HEK293T (cell line): ENCODE measurements at places on chromosomes 1 and 21.

GRCh38 chr1:244436336-244437085, 15.2 kb downstream of the ADSS2 start:
- no peak for DNase-seq

GRCh38 chr1:55575571-55576279, 360.6 kb upstream of the USP24 start:
- DNase-seq: no peak

- DNase-seq: no peak
These were observed 36.9 kb downstream of the NSL1 start for GRCh38 chr1:212754680-212755079.

- no peak for DNase-seq
These were observed 75.2 kb upstream of the CD1D start for GRCh38 chr1:158105352-158106095.

DNA sequence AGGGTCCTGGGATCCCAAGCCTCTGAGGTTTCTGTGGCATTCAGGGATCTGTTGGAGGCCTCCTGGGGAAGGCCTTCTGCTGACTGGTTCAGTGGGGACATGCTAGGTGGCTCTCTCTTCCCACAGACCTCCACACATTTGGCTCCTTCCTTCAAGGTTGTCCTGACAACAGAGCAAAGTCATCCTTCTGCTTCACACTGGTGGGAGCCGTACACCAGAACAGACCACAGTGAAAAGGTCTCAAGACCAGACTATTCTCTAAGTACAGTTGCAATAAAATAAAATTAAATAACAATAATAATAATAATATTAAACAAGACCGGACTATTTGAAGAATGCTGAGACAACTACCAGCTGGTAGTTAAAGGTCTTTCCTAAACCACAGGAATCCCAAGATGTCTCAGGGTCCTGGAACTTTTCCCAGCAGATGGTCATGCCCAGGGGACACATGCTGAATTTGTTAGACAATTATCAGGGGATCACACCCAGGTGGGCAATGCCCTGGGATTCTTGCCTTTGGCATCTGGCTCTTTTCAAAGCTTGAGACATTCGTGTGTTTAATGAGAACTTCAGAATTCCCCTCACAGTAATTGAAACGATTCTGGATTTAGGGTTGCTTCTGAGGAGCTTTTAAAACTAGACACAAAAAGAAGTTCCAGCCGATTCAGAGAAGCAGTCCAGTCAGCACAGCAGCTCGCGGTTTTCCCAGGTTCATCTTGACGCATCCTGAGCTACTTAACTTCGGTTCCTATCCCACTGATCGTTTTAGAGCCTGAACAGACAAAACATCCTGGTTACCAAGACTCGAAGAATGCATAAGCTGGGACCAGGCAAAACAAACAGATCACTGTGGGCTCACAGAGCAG, 22.9 kb downstream of the HTR1D start:
- no peak for DNase-seq

- DNase-seq: no peak
These were observed 114.1 kb downstream of the SIM2 start for GRCh38 chr21:36813052-36813451.

DNA sequence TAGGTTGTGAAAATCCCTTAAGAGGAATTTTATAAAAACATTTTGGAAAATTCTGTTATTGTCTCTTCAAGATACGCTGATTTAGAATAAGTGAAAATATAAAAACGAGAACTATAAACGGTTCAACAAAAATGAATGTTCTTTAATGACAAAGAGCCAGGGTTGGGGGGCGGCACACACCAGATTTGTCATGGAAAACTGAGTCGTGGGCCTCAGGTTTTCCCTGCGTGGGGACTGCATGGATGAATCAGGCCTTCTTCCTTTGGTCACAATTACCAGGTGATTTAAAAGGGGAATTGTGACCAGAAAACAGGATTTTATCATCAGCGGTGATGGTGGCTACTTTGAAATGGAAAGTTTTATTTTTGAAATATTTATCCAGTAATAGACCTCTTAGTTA, 8.6 kb downstream of the LHX4 start:
- no peak for DNase-seq

GRCh38 chr1:215128504-215128903, 46.0 kb downstream of the KCNK2 start:
- no peak for DNase-seq

DNA sequence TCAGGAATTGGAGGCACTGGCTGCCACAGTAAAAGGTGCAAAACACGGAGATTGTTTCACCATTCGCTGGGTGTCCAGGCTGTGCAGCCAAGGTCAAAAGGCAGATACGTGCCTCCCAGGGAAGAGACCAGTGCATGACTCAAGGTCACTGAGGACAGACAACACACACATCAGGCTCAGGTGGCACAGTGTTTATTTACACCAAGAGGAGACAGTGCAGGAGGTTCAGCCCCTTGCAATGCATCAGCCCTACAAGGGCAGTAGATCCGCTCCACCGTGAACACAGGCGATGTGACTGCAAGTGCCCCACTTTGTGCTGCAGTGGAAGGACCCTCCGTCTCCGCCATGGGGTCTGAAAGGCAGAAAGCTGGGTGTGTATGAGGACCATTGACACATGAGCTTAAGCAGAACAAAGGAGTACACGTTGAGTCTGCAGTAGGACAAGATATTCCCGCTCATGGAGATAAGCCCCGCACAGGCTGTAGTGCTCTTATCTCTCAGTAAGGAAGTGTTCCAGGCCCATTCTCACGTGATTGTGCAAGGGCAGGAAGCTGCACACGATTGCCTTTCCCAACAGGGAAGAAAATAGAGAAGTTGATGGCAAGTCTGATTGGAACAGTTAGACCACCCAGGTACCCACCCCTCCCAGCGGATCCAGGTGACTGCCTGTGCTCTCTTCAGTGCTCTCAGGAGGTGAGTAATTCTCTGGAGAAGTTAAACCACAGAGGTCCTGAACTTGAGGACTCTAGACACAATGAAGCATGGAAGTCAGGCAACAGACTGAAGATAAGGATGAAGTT, 37.5 kb upstream of the QSOX1 start:
- DNase-seq: no peak

DNA sequence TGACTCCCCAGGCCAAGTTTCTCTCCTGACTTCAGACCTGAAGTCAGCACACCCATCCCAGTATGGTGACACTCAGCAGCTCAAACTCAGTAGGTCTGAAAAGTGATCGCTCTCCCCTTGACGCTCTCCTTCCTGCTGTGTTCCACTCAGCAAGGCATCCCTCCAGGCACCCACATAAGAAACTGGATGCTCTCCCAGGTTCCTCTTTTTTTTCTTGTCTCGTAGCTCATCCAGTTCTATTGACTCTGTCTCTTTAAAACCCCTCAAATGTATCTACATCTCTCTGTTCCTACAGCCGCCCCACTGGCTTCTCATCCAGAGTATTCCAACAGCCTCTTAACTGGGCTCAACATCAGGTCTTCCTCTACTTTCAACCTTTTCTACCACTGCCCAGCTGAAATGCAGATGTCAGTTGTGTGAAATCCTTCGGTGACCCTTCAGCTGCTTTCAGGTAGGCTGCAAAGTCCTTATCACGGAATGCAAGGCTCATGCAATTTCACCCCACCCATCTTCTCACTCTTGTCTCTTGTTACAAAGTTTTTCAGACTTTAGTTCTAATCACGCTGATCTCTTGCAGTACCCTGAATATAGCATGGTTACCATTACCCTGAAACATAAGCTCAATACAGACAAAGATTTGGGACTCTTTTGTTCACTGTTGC, 286.2 kb upstream of the POU3F1 start:
- DNase-seq: no peak

DNA sequence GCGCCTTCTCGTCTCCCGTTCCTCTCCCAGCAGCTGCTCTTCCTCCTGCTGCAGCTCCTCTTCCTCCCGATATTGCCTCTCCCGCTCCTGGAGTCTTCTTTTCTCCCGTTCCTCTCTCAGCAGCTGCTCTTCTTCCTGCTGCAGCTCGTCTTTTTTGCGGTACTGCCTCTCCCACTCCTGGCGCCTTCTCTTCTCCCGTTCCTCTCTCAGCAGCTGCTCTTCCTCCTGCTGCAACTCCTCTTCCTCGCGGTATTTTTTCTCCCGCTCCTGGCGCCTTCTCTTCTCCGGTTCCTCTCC, 5.3 kb downstream of the TCHH start:
- DNase-seq: no peak

- DNase-seq: peak; percentile 97
These were observed 24.6 kb downstream of the DMAP1 start for GRCh38 chr1:44237721-44238457.

- DNase-seq: no peak
These were observed 1.3 kb upstream of the PCBP3 start for GRCh38 chr21:45642122-45642813.

GRCh38 chr1:76613886-76614285, 253.4 kb upstream of the ST6GALNAC5 start:
- DNase-seq: no peak

- no peak for DNase-seq
These were observed 7.9 kb upstream of the ADGRB2 start for GRCh38 chr1:31771891-31772668.

- DNase-seq: no peak
These were observed 4.2 kb downstream of the MYOG start for GRCh38 chr1:203081465-203082230.

DNA sequence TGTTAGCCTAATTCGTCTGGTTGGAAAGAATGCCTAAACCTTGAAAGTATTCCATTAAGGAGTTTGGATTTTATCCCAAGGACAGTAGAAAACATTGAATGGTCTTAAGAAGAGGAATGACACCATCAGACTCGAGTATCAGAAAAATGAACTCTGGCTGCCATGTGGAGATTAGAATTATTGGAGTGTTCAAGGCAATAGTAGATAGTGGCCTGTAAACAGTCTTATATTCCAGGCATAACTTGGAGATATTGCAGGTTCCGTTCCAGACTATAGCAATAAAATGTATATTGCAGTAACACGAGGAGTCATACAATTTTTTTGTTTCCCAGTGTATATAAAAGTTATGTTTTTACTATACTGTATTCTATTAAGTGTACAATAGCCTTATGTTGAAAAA, 130.9 kb downstream of the GDAP2 start:
- no peak for DNase-seq

DNA sequence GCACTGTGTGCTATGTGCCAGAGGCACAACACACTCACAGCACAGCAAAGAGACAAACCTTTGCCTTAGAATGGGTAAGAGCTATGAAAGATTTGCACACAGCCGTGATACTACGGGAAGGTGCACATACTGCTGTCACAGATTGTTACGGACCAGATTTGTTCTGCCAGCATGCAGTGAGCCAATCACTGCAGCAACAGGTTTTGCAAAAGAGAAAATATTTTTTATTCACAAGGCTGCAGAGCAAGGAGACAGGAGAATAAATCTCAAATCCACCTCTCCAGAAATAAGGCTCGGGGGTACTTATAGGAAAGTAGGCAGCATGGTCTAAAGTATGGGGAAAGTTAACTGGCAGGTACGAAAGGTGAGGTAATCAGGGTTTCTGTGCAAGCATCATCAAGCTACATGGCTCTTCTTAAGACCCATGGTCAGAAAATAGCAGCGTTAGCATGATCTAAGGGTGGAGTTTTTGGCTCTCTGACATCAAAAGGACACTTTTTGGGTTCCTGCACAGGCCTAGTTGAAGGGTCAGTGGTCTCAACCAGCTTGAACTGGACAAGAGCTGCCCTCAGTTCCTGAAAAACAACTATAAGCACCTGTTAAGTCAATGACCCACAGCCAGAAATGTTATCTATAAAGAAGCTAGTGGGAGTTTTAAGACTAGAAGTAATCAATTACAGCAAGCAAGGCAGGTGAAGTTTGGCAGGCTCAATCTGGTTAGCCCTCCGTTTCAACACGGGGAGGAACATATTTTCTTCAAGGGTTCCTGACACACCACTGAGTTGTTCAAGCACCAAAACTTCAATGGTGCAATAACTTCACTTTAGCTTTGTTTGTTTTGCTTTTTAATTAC, 186.0 kb downstream of the SLC35F3 start:
- DNase-seq: no peak

- DNase-seq: no peak
These were observed 6.9 kb upstream of the BMP8A start for GRCh38 chr1:39484564-39484963.
